BJ (cell line): ENCODE measurements at places on chromosomes 7 and 10.

GRCh38 chr10:3499120-3499519 is 285.9 kb downstream of the KLF6 start:
- DNase-seq: no peak

GRCh38 chr7:1422512-1423263 is 36.6 kb downstream of the MICALL2 start:
- no peak for DNase-seq

DNA sequence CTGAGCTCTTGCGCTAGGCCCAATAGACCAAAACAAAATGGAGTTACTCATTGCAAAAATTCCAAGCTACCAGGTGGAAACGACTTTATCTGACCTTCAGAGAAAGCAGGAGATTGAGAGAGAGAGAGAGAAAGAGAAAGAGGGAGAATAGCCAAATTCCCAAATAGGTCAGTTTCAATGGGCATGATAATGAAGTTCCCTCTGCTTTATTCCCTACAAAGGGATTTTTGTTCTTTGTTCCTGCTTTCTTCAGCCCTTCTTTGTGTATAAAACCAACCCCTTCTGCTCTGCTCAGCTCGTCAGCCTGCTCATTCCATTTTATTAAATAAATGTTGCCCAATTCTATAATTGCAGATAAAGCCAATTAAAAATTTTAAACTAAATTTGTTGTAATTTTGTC is 45.0 kb upstream of the GPR37 start:
- DNase-seq: no peak

- DNase-seq: no peak
These were observed 2.0 kb downstream of the KCNMA1 start for GRCh38 chr10:77635402-77636227.

GRCh38 chr10:26859241-26860101 is 1.3 kb downstream of the ABI1 start:
- no peak for DNase-seq

GRCh38 chr10:78115135-78115853 is 81.6 kb downstream of the RPS24 start:
- no peak for DNase-seq

DNA sequence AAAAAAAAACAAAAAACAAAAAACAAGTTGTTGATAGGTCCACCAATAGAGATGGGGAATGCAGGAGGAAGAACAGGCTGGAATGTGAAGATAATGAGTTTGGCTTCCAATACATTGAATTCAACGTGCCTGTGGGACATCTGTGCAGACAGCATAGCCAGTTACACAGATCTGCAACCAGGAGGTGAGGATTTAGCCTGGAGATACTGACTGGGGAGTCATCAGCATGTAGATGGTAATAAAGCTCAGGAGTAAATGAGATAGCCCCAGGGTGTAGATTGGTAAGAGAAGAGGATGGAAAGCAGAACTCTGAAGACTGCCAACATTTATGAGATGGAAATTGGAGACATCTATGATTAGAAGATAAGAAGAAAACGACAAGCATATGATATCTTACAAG is 4.7 kb upstream of the TRIM8 start:
- no peak for DNase-seq

DNA sequence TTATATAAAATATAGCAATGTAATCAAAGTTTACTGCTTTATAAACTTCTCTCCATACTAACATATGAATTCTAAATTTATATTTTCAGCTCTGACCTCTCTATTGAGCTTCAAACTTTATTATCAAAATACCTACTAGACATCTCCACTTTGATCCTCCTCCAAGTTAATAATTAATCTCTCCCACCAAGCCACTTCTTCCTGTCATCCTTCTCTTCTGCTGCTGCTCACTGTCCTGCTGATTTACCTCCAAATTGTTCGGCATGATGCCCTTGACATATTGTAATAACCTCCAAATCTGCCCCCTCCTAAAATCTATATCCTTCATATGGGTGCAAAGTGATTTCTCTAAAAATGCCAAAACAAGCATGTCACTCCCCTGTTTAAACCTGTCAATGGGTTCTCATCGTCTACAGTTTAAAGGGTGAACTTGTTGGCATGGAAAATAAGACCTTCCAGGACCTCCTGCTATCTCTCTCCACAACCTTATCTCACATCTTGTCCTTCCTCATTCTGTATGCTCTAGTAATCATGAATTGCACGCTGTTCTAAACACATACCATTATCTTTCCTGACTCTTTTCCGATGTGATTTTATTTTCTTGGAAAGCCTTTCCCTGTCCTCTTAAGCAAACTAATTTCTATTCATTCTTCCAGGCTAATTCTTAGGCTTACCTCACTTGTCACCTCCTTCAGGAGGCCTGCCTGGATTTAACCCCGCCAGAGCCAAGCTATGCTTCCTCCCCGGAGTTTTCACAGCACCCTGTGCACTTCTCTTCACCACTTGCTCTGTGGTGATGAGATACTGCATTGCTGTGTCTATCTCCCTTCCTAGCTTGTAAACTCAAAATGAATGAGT is 52.1 kb upstream of the STK17A start:
- DNase-seq: no peak

- no peak for DNase-seq
These were observed 642.1 kb downstream of the PARD3 start for GRCh38 chr10:34172936-34173533.

- DNase-seq: no peak
These were observed 53.7 kb downstream of the C1GALT1 start for GRCh38 chr7:7236041-7236440.

GRCh38 chr10:73079779-73080541 is 16.7 kb downstream of the P4HA1 start:
- DNase-seq: no peak

- no peak for DNase-seq
These were observed 126.7 kb upstream of the TMEM196 start for GRCh38 chr7:19900118-19900517.

GRCh38 chr10:116590590-116591444 is at the start of gene PNLIPRP1:
TSS of gene PNLIPRP1 (plus strand) at chr10:116590959. CDS start at chr10:116591130, 171 bp downstream.
- no peak for DNase-seq

DNA sequence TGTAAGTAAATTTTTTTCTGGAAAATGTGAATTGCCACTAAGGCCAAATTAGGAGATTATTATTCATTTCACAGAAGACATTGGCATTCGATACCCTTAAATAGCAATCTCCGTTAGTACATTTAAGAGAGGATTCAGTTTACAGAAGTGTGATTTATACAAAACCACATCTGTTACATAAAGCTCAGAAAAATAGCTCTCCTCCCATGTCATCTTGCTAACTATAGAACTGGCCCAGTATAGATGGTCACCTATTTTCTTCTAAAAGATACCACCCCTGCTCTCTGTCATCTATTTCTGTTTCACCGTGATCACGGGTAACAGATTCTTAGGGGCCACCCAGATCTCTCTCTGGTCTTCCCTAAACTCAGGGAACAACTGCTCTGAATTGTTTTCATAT is 119.1 kb downstream of the HIP1 start:
- DNase-seq: no peak

GRCh38 chr7:19333706-19334105 is 188.5 kb upstream of the FERD3L start:
- DNase-seq: no peak

DNA sequence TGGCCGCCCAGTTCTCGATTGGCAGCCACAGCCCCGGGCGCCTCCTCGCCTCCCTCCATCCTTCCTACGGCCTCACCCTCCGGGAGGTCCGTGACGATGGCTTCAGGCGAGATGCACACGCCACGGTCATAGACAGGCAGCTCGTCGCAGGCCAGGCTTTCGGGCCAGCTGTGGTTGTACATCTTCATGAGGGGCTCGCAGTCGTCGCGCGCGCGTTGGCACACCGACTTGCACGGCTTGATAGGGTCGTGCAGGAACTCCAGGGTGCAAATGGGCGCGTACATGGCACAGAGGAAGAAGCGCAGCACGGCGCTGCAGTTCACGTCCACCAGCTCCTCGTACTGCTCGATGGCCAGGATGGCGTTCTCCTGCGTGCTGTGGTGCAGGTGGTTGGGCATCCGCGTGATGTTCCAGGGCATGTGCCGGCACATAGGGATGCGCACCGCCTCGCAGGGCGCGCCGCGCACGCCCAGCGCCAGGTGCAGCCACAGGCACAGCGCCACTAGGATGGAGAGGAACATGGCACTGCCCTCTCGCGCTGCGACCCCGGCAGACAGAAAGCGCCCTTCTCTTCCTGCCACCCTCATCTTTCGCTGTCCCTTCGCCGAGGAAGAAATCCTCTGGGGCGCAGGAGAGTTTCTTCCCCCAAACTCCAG is 472 bp downstream of the SFRP4 start:
- DNase-seq: no peak

DNA sequence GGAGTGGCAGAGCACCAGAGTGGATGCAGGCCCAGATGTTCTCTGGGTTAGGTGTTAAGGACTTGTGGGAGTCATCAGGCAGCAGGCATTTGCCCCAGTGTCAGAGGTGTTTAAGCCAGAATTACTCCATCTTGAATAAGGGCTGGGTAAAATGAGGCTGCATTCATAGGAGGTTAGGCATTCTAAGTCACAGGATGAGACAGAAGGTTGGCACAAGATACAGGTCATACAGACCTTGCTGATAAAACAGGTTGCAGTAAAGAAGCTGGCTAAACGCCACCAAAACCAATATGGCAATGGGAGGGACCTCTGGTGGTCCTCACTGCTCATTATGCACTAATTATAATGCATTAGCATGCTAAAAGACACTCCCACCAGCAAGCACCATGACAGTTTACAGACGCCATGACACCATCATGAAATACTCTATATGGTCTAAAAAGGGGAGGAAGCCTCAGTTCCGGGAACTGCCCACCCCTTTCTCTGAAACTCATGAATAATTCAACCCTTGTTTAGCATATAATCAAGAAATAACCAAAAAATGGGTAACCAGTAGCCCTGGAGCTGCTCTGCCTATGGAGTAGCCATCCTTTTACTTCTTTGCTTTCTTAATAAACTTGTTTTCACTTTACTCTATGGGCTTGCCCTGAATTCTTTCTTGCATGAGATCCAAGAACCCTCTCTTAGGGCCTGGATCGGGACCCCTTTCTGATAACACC is 882 bp upstream of the LRRC61 start:
- no peak for DNase-seq

DNA sequence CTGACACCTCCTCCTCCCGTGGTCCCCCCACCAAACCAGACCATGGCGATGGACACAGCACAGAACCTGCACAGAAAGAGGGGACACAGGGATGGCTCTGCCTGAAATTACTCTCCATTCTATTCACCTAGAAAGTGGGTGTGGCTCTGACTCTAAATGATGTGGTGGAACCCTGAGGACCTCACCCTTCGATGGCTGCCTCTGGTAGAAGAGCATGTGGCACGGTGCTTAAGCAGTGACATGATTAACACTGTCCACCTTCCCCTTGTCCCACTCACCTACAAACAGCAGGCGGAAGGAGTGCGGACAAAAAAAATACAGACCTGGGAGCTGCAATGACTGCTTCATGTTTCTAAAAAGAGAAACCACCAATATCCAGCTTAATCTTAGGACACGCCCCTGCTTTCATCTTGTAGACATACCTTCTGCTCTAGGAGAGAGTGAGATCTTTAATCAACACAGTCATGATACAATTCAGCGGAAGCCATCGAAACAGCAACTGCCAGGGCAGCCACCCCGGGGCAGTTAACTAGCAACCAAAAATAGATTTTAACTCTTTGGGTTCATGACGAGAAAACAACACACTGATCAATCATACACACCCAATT is 11.4 kb downstream of the JCAD start:
- no peak for DNase-seq

- no peak for DNase-seq
These were observed 69.5 kb upstream of the SEPHS1 start for GRCh38 chr10:13417459-13418126.

GRCh38 chr10:62096256-62096933 is 172.2 kb downstream of the RTKN2 start:
- no peak for DNase-seq

- DNase-seq: no peak
These were observed 47.4 kb downstream of the WDR37 start for GRCh38 chr10:1103551-1103950.

- no peak for DNase-seq
These were observed 53.8 kb downstream of the RGS10 start for GRCh38 chr10:119488675-119489074.

GRCh38 chr7:107125475-107125874 is 43.3 kb upstream of the HBP1 start:
- DNase-seq: no peak

GRCh38 chr10:78700816-78701520 is 367.8 kb upstream of the ZMIZ1 start:
- DNase-seq: no peak

DNA sequence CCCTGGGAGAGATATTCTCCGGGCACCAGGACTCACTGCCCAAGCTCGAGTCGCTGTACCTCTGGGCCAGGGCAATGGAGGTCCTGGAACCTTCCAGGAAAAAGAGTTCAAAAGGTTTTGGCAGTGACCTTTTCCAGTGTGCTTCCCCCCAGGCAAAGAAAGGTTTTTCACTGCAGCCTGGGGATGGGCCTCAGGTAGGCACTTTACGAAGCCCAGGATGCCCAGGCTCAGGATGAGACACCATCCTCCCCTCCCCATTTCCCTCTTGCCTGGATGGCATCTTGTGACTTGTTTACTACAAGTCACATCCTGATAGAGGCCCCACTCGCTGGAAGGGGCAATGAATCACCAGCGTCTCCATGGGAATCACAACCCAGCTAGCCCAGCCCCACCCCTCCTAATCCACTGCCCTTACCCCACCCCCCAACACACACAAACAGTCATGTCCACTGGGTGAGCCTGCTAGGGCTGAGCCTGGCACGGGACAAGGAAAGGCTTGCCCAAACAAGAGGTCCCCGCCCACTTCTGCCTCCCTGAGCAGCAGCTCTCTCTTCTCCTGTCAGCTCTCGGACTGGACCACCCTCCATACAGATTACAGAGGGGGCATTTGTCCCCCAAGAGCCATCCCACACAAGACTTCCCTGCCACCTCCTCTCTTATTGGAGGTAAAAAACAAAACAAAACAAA is 93.8 kb upstream of the SMNDC1 start:
- DNase-seq: peak; percentile 95

- DNase-seq: no peak
These were observed 213.9 kb upstream of the SH2B2 start for GRCh38 chr7:102072636-102073209.

DNA sequence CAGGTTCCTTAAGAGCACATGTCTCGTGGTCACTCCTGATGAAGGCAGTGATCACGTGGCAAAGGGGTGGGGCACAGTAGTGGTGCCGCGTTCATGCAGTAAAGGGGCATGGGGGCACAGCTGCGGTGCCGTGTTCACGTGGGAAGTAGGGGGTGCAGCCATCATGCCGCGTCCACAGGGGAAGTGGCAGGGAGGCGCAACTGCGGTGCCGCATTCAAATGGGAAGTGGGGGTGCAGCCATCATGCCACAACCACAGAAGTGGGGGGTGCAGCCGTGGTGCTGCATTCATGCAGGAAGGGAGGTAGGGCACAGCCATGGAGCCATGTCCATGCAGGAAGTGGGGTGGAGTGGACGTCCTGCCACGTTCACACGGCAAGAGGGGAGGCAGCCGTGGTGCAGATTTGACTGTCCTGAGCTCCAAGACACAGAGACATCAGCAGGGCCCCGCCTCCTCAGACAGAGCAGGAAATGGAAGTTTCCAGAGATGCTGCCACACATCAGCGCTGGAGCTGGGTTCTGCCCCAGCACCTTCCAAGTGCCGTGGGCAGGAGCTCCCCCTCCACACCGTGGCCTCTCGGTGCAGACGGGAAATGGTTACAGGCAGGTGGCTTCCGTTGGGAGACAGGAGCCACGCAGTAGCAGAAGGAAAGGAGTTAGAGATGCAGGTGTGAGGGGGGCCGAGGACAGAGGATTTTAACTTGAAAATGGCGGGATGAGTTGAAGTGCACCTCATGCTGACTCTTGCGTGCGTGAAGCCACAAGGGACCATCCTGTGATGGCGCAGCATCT is 95.0 kb upstream of the DDC start:
- no peak for DNase-seq
